HAP-1 (cell line): ENCODE measurements at places on chromosomes 2 and 18.

- no peak for DNase-seq
Observed at GRCh38 chr2:79860228-79861058, 347.6 kb downstream of the CTNNA2 start.

DNA sequence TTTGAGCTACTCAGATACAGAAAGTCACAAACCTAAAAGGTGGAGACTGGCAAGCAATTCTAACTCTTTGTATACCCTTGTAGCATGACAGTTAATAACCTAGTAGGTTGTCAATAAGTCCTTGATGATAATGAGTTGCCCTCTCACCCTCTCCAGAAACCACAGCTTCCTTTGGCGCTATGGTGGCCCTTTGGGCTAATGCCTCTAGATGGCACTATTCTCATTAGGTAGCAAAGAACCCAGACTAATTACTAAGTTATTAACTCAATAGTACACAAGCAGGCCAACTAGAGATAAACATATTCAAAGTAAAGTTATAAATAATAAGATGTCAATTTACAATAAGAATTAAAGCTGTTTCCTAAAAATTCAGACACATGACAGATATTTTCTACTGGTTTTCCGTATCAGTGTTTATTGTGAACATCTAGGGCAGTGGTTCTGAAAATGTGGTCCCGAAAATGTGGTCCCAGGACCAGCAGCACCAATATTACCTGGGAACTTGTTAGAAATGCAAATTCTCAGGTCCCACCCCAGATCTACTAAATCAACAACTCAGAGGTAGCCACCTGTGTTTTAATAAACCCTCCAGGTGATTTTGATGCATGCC lies 41.1 kb downstream of the LDAH start:
- DNase-seq = peak; percentile 6

- DNase-seq = peak; percentile 16
Observed at GRCh38 chr18:4017480-4017879, 437.6 kb downstream of the DLGAP1 start.

DNA sequence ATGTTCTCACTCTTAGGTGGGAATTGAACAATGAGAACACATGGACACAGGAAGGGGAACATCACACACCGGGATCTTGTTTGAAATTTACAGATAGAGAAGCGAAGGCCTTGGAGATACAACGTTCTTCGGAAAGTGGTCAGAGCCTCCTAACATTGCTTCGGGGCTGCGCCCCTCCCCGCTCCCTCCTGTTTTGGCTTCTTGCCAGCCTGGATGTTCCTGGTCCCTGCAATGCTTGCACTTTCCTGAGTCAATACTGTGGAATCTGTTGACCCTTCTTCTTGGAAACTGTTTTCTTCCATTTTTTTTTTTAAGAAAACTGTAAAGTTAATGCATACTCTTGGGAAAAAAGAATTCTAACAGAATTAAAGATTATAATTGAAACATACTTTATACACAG lies 360.8 kb downstream of the SOCS6 start:
- no peak for DNase-seq

DNA sequence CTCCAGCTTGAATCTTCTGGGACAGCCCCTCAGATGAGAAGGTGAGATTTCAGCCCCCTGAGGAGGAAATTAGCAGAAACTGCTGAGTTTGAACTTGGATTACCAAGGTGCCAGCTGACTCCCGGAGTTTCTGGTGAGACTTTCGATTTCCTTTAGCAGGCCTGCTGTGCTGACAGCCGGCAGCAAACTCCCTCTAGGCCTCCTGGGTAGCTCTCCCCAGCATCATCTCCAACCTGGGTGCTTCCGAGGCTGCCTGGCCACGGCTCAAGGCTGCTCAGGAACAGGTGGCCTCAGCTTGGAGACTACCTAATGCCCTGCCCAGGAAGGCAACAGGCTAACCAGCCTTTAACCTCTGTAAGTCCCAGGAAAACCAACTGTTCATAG lies 16.5 kb downstream of the SDC1 start:
- DNase-seq = no peak
